Inflammatory macrophage treated with lipopolysaccharide for 4 hours (primary cell): ENCODE measurements at places on chromosomes 2 and 18.
A peak's percentile ranks its signal among the peaks of the same experiment; 100 is the strongest.

DNA sequence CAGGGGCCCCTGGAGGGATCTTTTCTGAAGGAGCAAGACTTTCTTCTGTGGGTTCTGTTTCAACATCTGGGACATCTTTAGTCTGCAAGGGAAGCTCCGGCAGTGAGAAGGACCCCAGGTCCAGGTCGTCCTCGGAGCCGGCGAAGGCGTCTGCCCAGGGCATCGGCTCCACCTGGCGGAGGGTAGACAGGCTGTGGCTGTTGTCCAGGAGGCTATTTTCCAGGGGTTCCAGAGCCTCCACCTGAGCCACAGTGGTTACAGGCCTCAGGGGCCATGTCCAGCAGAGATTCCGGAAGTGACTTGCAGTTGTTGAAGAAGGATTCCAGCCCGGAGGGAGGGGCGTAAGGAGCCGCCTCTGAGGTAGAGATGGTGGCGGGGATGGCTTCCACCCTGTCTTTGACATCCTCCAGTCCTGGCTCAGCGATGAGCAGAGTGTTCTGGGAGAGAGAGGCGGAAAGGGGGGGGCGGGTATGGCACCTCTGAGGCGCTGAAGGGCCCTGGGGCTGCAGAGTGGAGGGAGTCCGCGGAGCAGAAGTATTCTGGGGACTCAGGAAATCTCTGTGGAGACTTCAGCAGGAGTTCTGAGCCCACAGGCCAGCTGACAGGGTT is 891.3 kb upstream of the LRRTM1 start:
- no peak for DNase-seq

DNA sequence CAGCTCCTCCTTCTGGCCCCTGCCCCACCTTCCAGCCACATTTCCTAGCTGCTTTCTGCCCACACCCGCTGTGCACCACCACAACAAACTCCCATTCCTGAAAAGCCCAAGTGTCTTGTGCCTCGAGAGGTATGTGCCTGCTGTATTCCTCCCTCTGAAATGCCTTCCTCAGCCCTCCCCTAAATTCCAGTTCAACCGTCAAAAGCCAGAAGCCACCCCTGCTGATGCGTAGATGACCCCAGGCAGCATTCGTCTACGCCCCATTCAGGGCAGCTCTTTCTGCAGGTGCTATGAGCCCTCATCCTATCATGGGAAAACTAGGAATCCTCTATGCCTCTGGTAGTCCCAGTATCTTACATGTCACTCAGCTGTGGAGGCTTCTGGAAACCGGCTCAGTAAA is 71.7 kb downstream of the DNMT3A start:
- DNase-seq = no peak

GRCh38 chr2:86622519-86623042 is 1.1 kb downstream of the RNF103 start:
- peak; percentile 29 for DNase-seq

GRCh38 chr2:142176941-142177340 is 46.1 kb upstream of the LRP1B start:
- DNase-seq = no peak

GRCh38 chr18:48417985-48418384 is 8.8 kb upstream of the ZBTB7C start:
- DNase-seq = peak; percentile 94

GRCh38 chr18:35732636-35733035 is 151.1 kb downstream of the GALNT1 start:
- no peak for DNase-seq

DNA sequence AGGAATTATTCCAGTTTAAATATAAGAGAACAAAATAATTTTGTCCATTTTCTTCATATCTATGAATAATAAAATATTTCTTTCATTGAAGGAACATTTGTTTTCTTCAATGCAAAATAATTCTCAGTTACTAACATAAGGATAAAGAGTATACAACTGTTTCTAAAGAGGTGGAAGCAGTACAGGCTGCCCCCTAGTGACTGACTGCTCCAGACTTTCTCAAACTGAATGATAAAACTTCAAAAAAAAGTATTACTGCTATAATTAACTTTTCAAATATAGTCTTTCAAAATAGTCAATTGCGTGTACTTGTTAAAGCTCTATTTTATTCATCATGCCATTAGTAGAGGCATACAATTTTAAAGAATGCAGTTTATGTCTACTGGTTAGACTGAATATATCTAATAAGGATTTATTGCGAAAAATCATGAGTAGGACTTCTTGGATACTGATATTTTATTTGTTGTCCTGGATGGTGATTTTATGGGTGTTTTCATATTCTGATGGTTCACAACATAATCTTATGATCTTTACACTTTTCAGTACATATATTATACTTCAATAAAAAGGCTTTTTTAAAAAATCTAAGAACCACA is 100.1 kb downstream of the WDPCP start:
- peak; percentile 11 for DNase-seq

- no peak for DNase-seq
These were observed 48.1 kb downstream of the SH3BP4 start for GRCh38 chr2:234999740-235000425.

- peak; percentile 72 for DNase-seq
These were observed 14.9 kb upstream of the ITPRID2 start for GRCh38 chr2:181876614-181877063.

DNA sequence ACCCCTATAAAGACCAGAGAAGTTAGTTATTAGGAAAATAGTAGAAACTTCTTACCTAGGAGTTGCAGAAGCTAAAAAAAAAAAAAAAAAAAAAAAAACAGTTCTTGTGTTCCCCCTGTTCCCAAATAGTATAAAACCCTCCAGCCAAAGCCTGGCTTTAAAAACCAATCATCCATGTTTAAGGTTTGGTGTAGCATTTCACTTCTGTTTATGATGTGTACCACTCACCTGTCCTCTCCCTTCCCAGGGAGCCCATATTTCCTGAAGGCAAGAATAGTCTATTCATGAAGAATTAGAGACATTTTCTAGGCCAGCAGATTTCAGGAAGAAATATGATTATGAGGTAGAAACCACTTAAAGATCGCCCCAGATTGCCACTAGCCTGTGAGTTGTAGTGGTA is 273.6 kb downstream of the SETBP1 start:
- DNase-seq = no peak

DNA sequence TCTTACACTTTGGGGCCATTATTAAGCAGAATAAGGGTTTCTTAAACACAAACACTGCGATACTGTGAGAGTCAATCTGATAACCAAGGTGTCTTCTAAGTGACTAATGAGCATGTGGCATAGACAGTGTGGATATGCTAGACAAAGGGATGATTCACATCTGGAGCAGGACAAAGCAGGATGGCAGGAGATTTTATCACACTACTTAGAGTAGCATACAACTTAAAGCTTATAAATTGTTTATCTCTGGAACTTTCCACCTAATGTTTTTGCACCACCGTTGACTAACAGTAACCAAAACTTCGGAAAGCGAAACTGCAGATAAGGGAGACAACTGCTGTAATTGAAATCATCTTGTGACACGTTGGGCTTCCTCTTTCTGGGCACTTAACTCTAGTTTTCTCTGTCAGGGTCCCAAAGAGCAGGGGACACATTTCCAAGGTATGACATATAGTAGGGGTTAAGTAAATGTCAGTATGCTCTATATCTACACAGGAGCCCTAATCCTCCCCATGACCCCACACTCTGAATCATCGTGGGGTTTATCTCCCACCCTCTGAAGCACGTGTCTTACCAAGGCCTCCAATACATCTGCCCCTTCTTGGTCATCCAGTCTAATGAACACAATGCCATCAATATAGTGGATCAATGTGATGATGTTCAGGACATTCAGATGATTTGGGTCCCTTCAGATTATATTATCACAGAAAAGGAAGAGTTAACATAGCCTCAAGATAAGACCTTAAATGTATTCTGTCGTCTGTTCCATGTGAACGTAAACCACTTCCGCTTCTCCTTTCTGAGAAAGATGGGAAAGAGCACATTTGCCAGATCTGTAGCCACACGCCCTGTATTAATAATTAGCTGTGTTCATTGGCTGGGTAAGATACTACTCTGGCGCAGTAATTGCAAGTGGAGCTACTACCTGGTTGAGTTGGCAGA is 78.7 kb downstream of the FTCDNL1 start:
- peak; percentile 85 for DNase-seq

DNA sequence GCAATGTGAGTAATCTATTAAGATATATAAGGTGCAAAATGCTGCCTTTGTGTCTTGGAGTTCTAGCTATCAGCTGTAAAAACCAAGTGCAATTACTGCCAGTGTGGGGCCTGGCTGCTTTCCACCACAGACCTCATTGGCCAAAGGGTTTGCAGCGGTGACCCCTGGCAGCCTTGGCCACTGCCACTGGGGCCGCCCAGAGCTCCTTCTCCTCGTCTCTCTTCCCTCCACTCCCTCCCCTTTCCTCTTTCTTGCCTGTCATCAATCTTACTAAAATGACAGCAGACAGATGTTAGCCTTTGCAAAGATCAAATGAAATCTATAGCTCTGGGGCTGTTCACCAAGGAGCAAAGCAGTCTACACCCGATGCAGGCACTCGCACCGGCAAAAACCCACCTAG is 986.3 kb downstream of the BCL11A start:
- DNase-seq = no peak

DNA sequence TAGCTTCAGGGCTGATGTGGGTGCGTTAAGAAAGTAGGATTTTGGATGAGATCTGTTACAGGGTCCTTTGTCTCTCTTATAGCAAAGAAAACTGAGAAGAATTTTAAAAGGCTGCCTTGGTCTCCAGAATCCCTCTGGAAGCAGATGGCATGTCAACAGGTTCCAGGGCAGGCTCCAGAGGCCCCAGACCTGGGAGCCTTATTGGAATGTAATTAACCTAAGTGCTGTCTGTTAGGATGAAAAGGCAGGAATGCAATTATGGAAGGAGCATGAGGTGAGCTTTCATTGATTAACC is 97.2 kb upstream of the PKDCC start:
- no peak for DNase-seq

DNA sequence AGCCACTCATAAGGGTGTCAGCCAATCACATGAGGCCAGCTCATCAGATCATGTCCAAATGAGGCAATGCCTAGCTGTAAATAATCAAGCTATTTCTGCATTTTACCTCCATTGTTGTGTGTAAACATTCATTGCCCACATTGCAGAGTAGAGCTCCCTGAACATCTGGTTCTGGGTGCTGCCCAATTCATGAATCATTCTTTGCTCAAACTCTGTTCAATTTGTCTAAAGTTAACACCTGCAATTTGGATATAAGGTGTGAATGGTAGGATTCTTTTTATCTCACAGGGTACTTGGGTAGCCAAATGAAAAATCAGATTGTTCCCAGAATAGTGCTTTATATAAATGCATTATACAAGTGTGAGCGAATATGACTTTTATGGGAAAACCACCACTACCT is 345.5 kb upstream of the NT5C1B start:
- DNase-seq = no peak

GRCh38 chr2:170965446-170966225 is 36.6 kb downstream of the GORASP2 start:
- no peak for DNase-seq

- no peak for DNase-seq
These were observed 136.6 kb downstream of the SPAG16 start for GRCh38 chr2:213420828-213421385.

- DNase-seq = no peak
These were observed 11.6 kb downstream of the TRIB2 start for GRCh38 chr2:12728221-12728777.

DNA sequence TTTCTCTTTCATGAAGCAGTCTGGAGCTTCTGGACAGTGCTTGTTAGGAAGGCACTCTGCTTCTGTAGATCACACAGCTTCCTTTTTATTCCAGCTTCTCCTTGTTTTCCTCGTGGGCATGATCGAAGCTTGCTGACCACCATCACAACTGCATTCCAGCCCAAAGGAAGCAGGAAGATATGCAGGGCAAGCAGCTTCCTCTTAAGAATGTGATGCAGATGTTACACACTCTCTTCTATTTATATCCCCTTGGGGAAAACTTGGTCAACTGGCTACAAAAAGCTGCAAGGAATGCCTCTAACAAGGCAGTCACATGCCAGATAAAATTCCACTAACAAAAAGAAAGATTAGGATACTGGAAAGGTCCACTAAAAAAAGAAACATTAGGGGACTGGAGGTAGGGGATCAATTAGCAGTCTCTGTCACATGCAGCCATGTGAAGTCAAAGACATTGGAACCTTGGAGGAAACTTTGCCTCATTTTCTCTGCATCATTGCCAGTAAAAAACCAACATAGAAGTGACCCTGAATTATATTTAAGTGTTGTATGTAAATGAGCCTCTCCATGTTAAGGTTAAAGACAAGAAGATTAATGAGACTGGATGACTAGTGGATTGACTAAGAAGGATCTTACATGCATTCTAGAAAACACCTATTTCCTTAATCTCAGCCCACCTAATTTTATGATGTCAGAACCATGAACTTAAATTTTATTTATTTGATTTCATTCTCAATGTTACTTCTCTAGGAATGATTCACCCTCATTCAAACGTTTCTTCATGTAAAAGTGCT is 98.3 kb downstream of the NAB1 start:
- DNase-seq = no peak

GRCh38 chr2:27379836-27380625 is 503 bp downstream of the ZNF513 start:
- DNase-seq = peak; percentile 67

DNA sequence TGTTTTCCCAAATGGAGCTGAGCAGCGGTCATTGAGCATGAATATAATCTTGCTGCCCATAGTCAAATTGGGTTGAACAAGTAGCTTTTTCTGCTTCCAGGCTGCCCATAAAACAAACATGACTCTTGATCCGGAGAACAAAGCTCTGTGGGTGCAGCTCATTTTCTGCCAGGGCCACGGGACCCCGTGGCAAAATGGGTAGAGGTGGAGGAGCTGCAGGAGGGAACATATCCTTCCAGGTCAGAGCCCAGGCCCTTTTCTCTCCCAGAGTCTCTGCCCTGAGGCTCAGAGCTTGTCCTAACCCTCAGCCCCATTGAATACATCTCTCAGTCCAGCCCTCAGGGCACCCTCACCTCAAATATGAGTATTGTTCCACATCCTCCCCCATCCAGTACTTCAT is 151.6 kb upstream of the TWIST2 start:
- no peak for DNase-seq

GRCh38 chr2:230676546-230676945 is 36.1 kb upstream of the CAB39 start:
- DNase-seq = no peak

GRCh38 chr2:198238429-198238828 is 434.0 kb downstream of the PLCL1 start:
- DNase-seq = no peak

DNA sequence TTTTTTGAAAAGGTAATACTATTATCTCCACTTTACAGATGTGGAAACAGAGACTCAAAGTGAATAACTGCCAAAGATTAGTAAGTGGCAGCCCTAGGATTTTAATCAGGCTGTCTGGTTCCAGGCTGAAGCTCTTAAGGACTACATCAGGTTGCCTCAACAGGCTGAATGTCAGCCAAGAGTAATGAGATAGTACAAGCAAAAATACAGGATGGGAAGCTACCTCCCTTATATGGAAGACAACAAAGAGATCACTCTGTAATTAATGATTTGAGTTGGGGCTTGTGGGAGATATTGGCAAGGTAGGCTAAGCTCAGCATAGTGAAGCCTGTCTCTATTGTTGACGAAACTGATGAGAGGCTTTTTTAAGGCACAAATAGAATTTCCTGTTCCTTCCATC is 323.1 kb downstream of the KCNJ3 start:
- no peak for DNase-seq

GRCh38 chr2:66675591-66675990 is 240.7 kb downstream of the MEIS1 start:
- no peak for DNase-seq

GRCh38 chr2:82027921-82028615 is 1723.5 kb upstream of the LRRTM1 start:
- no peak for DNase-seq
